Activated naive CD4-positive, alpha-beta T cell treated with anti-CD3 and anti-CD28 coated beads, Interleukin-2, amount 50 U/mL, for 16 hours (primary cell): ENCODE measurements at places on chromosomes 7 and 10.
A peak's percentile ranks its signal among the peaks of the same experiment; 100 is the strongest.

DNA sequence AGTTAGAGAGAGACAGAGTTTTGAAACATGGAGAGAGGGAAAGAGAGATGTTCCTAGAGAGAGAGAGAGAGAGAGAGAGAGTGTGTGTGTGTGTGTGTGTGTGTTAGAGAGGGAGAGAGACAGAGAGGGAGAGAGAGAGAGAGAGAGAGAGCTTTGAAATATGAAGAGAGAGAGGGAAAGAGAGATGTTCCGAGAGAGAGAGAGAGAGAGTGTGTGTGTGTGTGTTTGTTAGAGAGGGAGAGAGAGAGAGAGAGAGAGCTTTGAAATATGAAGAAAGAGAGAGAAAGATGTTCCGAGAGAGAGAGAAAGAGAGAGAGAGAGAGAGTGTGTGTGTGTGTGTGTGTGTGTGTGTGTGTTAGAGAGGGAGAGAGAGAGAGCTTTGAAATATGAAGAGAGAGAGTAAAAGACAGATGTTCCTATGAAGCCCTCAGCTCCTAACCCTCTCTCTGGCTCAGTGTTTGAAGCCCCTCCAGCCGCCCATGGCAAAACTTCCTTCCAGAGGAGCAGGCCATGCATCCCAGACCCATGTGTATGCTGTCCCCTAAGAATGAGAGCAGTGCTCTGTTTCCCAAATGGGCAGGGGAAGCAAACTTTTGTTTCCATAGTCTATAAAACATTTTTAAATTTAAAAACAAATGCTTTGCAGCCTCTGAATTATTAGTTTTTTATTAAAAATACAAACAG, 130.9 kb downstream of the KCNMA1 start:
- no peak for DNase-seq

- DNase-seq = no peak
These were observed 4.3 kb downstream of the GPR22 start for GRCh38 chr7:107474104-107474521.

GRCh38 chr7:128869138-128869943, 6.7 kb downstream of the ATP6V1F start:
- peak; percentile 50 for DNase-seq

- DNase-seq = no peak
These were observed 178.9 kb upstream of the TMEM106B start for GRCh38 chr7:12032146-12032545.

DNA sequence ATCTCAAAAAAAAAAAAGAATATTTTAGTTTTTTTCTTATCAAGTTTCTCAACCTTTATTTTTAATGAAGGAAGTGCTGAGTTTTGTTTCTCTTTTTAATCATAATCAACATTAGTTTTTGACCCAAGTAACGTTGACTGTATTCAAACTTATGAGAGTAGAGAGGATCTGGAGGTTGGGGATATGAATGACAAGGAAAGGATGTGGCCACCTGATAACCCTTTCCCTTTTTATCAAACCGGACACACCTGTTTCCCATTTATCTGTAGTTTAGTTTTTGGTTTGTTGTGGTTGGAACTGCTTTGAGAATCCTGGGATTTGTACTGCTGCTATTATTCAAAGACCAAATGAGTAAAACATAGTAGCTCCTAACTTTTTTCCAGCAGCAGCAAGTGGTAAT, 38.6 kb downstream of the HACD1 start:
- DNase-seq = no peak

GRCh38 chr7:4073750-4074149, 608.3 kb upstream of the FOXK1 start:
- no peak for DNase-seq

- no peak for DNase-seq
These were observed 27.0 kb downstream of the GPR37 start for GRCh38 chr7:124738639-124739038.
